Cortex of kidney (tissue), 1 donor: ENCODE measurements at places on chromosomes 7 and 10.

DNA sequence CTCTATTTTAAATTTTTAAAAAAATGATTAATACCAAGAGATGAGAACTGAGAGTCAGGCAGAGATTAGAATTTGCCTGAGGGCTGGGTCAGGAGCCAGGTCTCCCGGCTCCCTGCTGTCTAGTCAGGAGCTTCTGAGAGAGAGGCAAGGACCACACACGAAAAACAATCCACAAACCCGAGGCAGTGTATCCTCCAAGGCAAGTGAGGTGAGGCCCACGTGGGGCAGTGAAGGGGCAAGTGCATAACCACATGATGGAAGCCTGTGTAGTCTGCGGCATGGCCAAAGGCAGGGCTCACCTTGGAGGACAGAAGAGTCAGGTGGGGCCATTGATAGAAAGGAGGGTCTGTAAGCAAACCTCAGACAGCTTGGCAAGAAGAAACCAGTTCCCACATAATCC lies 541.2 kb upstream of the FOXK1 start:
- DNase-seq: no peak

DNA sequence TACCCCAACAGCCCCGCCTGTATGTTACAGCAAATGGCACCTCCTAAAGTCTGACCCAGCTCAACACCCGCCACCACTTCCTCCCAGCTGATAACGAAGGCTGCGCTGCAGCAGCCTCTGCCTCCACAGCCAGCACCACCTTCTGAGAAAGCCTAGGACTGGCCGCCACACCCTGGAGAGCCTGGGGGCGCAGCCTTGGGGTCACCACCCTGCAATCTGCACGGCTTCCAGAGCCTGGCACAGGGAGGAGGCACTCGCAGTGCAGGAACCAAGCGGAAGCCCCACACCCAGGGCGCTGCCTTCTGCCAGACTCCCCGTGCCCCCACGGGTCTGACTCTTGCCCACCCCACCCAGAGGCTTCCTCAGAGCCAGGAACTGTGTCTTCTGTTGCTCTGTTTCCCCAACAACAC lies 112.5 kb downstream of the MAD1L1 start:
- DNase-seq: no peak

- no peak for DNase-seq
Observed at GRCh38 chr7:29102558-29103151, 43.7 kb downstream of the CPVL start.

DNA sequence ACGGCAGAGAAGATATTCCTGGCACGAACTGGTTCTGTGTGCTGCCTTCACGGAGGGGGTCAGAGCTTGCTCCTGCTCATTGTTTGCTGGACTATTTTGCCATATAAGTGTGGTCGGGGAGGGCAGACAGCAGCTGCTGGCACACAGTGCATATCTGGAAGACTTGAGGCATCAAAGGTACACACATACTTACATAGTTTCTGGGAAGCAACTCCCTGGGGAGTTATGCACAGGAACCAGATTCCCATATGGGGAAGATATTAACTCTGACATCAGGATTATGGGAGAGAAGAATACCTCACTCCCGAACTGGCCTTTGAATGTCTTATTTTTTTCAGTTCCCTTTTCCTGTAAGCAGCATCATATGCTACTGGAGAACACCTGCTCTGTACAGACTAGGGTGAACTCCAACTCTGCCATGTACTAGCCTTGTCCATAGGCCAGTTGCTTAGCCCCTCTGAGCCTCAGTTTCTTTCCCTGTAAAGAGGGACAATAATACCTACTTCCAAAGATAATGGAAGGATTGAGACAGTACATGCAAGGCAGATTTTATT lies 41.5 kb downstream of the LGI1 start:
- no peak for DNase-seq

- DNase-seq: no peak
Observed at GRCh38 chr7:95317546-95317945, 6.8 kb downstream of the PON1 start.
